ENCODE measurements at places on chromosomes 3 and 15. TPM values are rescaled to one million over a fixed set of nuclear protein-coding genes. Genes with fewer than 3 reads are reported as not detected.

DNA sequence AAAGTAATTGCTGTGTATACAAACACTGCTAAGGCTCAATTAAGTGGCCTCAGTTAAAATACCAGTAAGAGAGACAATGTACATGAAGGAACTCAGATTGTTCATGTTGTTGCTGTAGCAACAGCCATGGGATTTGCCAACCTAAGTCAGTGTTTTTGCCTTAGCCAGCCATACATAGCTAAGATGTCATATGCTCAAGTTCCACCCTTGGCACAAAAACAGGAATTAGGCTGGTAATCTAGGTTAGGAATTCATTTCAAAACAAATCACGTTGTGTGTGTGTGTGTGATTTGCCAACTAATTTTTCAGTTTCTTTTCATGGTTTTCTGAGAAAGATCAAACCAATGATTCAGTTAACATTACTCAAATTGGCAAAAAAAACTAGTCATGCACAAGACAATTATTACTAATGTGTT, 143.7 kb upstream of the KCNMB2 start:
- no peak for DNase-seq

- DNase-seq: no peak
Measured at GRCh38 chr3:107969525-107969924, 121.3 kb downstream of the CD47 start.

- DNase-seq: no peak
Measured at GRCh38 chr15:25793354-25794050, 69.6 kb downstream of the ATP10A start.

- peak; percentile 28 for DNase-seq
Measured at GRCh38 chr15:77031376-77032050, 36.6 kb downstream of the PSTPIP1 start.

PLD1 gene
- 21.1 TPM for total RNA-seq

LOXL1 gene
- 11.3 TPM for total RNA-seq

ALDH1A3 gene
- 44.9 TPM for total RNA-seq

VGLL3 gene
- 17.9 TPM for total RNA-seq

Data from breast epithelium (tissue), 4 donors.